Stomach (tissue), 19 donors: ENCODE measurements at places on chromosomes 11 and 22. TPM values are rescaled to one million over a fixed set of nuclear protein-coding genes. Genes with fewer than 3 reads are reported as not detected.

SLN gene
- not detected for polyA plus RNA-seq

SLC6A5 gene
- not detected for polyA plus RNA-seq

ELFN2 gene
- polyA plus RNA-seq = not detected

CHST1 gene
- 1.7 TPM for polyA plus RNA-seq

PDGFB gene
- polyA plus RNA-seq = 3.6 TPM

ELF5 gene
- polyA plus RNA-seq = 0.78 TPM

RBMXL2 gene
- polyA plus RNA-seq = not detected

SSRP1 gene
- 50.6 TPM for polyA plus RNA-seq

OR8D4 gene
- not detected for polyA plus RNA-seq

ZNF215 gene
- not detected for polyA plus RNA-seq

USH1C gene
- polyA plus RNA-seq = 7.1 TPM

PHLDB1 gene
- polyA plus RNA-seq = 39.7 TPM

ABCG4 gene
- 0.10 TPM for polyA plus RNA-seq

GRIK4 gene
- polyA plus RNA-seq = 0.31 TPM

GGTLC2 gene
- not detected for polyA plus RNA-seq

CACNA1I gene
- 0.06 TPM for polyA plus RNA-seq

CDC42BPG gene
- polyA plus RNA-seq = 10.9 TPM

CST6 gene
- polyA plus RNA-seq = not detected

IGHMBP2 gene
- 9.2 TPM for polyA plus RNA-seq

CARD18 gene
- not detected for polyA plus RNA-seq

OR8A1 gene
- not detected for polyA plus RNA-seq

OMP gene
- polyA plus RNA-seq = not detected

ARFGAP2 gene
- 69.7 TPM for polyA plus RNA-seq

ME3 gene
- 18.1 TPM for polyA plus RNA-seq

TMEM191B gene
- polyA plus RNA-seq = 6.3 TPM
